ENCODE measurements at places on chromosomes 4 and X.

- H3K4me3 ChIP-seq = no peak overlapping the region
- peaks cover 17% of the 10 kb centered on the region for H3K4me1 ChIP-seq
Observed at GRCh38 chr4:156901871-156902270, 69.7 kb downstream of the PDGFC start.

GRCh38 chr4:121421594-121421993, 40.8 kb upstream of the QRFPR start:
- no peak for DNase-seq
- H3K36me3 ChIP-seq = no peaks in the 10 kb centered on the region
- no peaks in the 10 kb centered on the region for H3K27me3 ChIP-seq
- H3K4me1 ChIP-seq = no peaks in the 10 kb centered on the region

DNA sequence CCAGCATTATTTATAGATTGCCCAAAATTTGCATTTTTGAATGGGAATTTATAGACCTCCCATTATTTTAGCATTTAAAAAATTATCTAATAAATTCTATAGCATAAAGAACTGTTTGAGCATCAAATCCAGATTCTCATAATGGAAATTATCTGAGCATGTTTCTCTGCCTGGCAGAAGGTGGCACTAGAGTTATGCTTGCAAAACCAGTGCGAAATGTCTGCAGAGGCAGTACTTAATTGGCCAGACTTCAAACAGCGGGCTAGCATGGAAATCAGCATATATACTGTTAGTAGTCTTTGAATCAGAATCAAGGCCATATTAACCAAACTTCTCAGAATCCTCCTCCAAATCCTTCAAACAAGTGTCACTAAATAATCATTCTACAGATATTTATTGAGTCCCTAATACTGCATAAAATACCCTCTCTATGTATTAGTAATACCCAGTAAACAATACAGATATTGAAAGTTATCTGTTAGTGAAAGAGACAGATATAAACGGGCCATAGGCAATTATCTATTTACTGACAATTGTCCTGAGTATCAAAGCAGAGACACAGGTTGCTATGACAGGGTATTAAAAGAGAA, 78.7 kb upstream of the DCLK2 start:
- H3K4me1 ChIP-seq = peaks cover 41% of the 10 kb centered on the region
- DNase-seq = peak; percentile 30
- no peaks in the 10 kb centered on the region for H3K27me3 ChIP-seq

GRCh38 chrX:68844581-68844980, 15.8 kb downstream of the EFNB1 start:
- no peak overlapping the region for H3K27ac ChIP-seq
- H3K36me3 ChIP-seq = peaks cover 4% of the 10 kb centered on the region
- H3K4me1 ChIP-seq = no peaks in the 10 kb centered on the region
- H3K4me3 ChIP-seq = no peak overlapping the region

GRCh38 chr4:70651864-70652506, 14.3 kb downstream of the JCHAIN start:
- H3K4me1 ChIP-seq = peaks cover 12% of the 10 kb centered on the region
- DNase-seq = no peak
- no peak overlapping the region for H3K27ac ChIP-seq
- H3K4me3 ChIP-seq = peak overlapping the region; percentile 63
- no peaks in the 10 kb centered on the region for H3K36me3 ChIP-seq
- no peaks in the 10 kb centered on the region for H3K27me3 ChIP-seq

DNA sequence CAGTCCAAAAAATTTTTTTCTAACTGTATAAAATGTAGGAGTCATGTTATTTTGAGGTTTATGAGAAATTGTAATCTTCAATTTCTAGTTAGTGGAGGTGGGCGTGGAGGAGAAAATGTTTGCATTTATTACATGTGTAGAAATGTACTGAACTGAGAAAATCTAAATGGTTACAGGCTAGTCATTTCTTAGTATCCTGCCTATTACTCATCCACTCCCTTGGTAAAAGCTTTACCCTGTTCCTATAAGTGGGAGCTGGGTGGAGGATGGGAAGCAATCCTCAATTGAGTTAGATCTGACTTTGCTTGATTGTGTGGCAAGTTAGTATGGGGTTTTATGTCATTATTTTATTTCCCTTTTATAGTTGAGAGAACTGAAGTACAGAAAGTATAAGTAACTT, 73.8 kb downstream of the POLA1 start:
- no peaks in the 10 kb centered on the region for H3K27me3 ChIP-seq
- H3K36me3 ChIP-seq = no peaks in the 10 kb centered on the region
- no peak overlapping the region for H3K4me3 ChIP-seq
- no peak overlapping the region for H3K27ac ChIP-seq
- no peaks in the 10 kb centered on the region for H3K4me1 ChIP-seq

DNA sequence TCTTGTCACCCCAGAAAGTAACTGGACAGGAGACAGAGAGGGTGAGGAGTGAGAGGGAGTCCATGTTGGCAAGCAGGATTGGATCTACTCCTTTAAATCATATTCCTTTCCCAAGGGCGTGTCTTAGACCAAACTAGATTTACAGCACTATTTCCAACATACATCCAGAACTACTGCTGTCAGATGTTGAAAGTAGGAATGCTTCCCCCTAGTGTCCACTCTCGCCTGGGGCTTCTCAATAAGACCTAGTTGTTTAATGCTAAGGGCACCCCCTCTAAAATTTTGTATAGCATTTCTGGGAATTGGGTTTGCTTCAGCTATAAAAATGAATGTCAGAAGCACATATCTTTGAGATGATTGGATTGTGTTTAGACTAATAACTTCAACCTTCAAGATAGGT, 13.3 kb downstream of the OFD1 start:
- H3K27ac ChIP-seq = no peak overlapping the region
- no peaks in the 10 kb centered on the region for H3K27me3 ChIP-seq
- peaks cover 3% of the 10 kb centered on the region for H3K4me1 ChIP-seq

GRCh38 chrX:8235026-8235425, 64.0 kb upstream of the VCX2 start:
- no peak overlapping the region for H3K27ac ChIP-seq
- DNase-seq = no peak

GRCh38 chr4:1802151-1802715, 9.1 kb downstream of the FGFR3 start:
- H3K4me1 ChIP-seq = no peaks in the 10 kb centered on the region
- DNase-seq = no peak
- peaks cover 3% of the 10 kb centered on the region for H3K27me3 ChIP-seq

DNA sequence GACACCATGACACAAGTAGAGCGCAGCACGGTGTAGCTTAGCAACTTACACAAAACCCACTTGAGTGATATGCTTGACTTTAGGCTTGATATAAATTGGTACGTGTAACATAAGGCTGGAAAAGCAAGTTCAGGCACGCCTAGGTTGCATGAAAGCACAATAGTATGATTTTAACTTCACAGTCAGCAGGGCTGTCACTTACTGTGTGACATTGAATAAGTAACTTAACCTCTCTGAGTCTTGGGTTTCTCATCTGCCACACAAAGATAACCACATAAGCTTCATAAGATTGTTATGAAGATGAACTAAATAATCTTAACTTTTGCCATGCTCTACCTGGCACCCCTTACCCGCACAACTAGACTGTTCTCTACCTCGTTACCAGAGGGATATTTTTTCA, 9.5 kb downstream of the SRD5A3 start:
- H3K36me3 ChIP-seq = no peaks in the 10 kb centered on the region
- H3K4me3 ChIP-seq = no peak overlapping the region
- H3K27ac ChIP-seq = no peak overlapping the region
- H3K27me3 ChIP-seq = no peaks in the 10 kb centered on the region

- peaks cover 52% of the 10 kb centered on the region for H3K36me3 ChIP-seq
- no peak overlapping the region for H3K4me3 ChIP-seq
- no peak overlapping the region for H3K27ac ChIP-seq
- H3K4me1 ChIP-seq = no peaks in the 10 kb centered on the region
- H3K27me3 ChIP-seq = no peaks in the 10 kb centered on the region
Observed at GRCh38 chr4:7756561-7757355, 182.9 kb downstream of the AFAP1 start.

- H3K4me1 ChIP-seq = no peaks in the 10 kb centered on the region
- no peaks in the 10 kb centered on the region for H3K36me3 ChIP-seq
- DNase-seq = no peak
- H3K4me3 ChIP-seq = no peak overlapping the region
- H3K27ac ChIP-seq = no peak overlapping the region
Observed at GRCh38 chr4:27397886-27398285, 537.2 kb downstream of the STIM2 start.

- H3K27ac ChIP-seq = no peak overlapping the region
- no peaks in the 10 kb centered on the region for H3K36me3 ChIP-seq
- no peak for DNase-seq
- H3K4me1 ChIP-seq = no peaks in the 10 kb centered on the region
- no peaks in the 10 kb centered on the region for H3K27me3 ChIP-seq
Observed at GRCh38 chr4:56226579-56226978, 160.7 kb downstream of the AASDH start.

DNA sequence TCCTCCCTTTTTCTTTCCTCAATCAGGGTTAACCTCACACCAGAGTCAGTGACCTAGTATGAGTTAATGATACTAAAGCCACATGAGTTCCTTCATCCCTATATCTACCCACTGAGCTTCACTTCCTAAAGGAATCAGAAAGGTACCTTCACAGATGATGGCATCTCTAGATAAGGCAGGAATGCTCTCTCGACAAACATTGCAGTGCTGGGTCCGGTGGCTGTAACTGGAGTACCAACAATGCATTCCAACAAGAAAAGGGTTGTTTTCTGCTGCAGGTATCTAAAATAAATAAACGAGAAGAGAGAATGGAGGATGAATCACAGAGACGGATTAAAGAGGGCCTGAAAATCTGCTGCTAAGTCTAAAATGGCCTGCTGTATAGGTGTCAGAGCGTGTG, 66.7 kb downstream of the DGKK start:
- H3K27ac ChIP-seq = no peak overlapping the region
- no peaks in the 10 kb centered on the region for H3K4me1 ChIP-seq
- no peaks in the 10 kb centered on the region for H3K36me3 ChIP-seq
- H3K27me3 ChIP-seq = no peaks in the 10 kb centered on the region
- DNase-seq = no peak
- no peak overlapping the region for H3K4me3 ChIP-seq

GRCh38 chr4:56772134-56772533, 49.4 kb downstream of the SPINK2 start:
- H3K36me3 ChIP-seq = no peaks in the 10 kb centered on the region
- H3K27ac ChIP-seq = no peak overlapping the region
- H3K27me3 ChIP-seq = no peaks in the 10 kb centered on the region
- H3K4me3 ChIP-seq = no peak overlapping the region

- no peak overlapping the region for H3K27ac ChIP-seq
- H3K4me3 ChIP-seq = no peak overlapping the region
- peaks cover 5% of the 10 kb centered on the region for H3K4me1 ChIP-seq
- no peaks in the 10 kb centered on the region for H3K36me3 ChIP-seq
- H3K27me3 ChIP-seq = no peaks in the 10 kb centered on the region
Observed at GRCh38 chrX:47358387-47359065, 11.9 kb upstream of the ZNF157 start.

Data from osteoblast (primary cell).